AG09319 (cell line): ENCODE measurements at places on chromosomes 3 and 15.

GRCh38 chr3:134378384-134378783, 4.1 kb upstream of the AMOTL2 start:
- no peak for DNase-seq

DNA sequence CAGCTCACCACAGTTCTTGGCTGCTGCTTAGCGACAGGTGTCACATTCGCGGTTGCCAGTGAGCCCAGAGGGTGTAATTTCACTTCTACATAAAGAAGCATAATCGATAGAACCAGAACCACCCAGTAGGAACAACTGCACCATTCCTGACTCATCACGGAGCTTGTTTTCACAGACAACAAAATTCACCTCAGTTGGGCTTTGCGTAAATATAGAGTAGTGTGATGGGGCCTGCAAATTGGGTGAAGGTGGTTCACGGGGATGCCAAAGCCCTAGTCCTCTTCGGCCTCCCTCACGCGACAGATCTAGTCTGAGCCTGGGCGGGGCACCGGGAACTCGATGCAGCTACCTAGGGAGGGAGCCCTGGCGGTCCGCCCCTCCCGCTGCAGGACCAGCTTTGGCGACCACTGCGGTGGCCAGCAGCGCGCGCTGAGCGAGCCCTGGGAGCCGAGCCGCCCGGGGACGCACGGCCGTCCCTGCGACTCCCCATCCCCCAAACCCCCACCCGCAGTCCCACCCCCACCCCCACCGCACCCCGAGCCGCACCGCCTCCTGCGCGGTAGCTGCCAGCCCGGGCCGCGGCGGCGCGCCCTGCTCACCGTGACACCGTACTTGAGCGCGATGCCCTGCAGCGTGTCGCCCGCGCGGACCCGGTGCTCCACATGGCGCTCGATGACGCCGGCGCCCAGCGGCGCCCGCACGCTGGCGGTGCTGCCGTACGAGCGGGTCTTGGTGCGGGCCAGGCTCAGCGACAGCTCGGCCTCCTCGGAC, 519 bp downstream of the LYSMD2 start:
- DNase-seq = no peak

DNA sequence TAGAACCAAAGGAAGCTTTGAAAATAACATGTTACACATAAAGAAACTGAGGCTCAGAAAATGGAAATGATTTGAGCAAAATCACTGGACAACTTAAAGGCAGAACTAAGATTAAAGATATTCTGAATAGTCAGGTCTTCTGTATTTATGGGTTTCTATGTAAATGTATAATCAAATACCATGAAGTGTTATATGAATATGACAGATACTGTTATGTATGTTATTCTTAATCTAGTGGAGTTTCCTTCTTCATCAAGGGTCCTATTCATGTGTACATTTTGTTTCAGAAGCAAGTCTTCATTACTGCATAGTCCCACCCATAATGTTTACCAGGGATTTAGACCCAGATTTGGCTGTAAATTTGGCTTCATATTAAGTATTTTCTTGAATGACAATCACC, 470.9 kb upstream of the TPRG1 start:
- DNase-seq = no peak

- DNase-seq = no peak
Measured at GRCh38 chr3:30082652-30083051, 523.7 kb upstream of the TGFBR2 start.

GRCh38 chr3:22977650-22978289, 225.4 kb upstream of the UBE2E2 start:
- no peak for DNase-seq

GRCh38 chr3:142735462-142735861, 11.6 kb downstream of the TRPC1 start:
- DNase-seq = no peak

DNA sequence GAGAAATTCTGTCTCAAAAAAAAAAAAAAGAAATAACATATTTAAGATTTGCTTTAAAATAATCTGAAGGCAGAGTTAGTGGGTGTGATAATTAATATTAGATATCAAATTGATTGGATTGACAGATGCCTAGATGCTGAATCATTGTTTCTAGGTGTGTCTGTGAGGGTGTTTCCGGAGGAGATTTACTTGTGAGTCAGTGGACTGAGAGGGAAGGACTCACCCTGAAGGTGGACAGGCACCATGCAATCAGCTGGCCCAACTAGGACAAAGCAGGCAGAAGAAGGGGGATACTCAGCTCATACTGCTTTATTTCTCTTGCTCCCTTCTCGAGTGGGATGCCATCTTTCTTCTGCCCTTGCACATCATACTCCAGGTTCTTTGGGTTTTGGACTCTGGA, 16.7 kb upstream of the RPL24 start:
- no peak for DNase-seq
